Left lobe of liver (tissue), 2 donors: ENCODE measurements at places on chromosomes 12 and 14. TPM values are rescaled to one million over a fixed set of nuclear protein-coding genes. Genes with fewer than 3 reads are reported as not detected.
A peak's percentile ranks its signal among the peaks of the same experiment; 100 is the strongest.

DNA sequence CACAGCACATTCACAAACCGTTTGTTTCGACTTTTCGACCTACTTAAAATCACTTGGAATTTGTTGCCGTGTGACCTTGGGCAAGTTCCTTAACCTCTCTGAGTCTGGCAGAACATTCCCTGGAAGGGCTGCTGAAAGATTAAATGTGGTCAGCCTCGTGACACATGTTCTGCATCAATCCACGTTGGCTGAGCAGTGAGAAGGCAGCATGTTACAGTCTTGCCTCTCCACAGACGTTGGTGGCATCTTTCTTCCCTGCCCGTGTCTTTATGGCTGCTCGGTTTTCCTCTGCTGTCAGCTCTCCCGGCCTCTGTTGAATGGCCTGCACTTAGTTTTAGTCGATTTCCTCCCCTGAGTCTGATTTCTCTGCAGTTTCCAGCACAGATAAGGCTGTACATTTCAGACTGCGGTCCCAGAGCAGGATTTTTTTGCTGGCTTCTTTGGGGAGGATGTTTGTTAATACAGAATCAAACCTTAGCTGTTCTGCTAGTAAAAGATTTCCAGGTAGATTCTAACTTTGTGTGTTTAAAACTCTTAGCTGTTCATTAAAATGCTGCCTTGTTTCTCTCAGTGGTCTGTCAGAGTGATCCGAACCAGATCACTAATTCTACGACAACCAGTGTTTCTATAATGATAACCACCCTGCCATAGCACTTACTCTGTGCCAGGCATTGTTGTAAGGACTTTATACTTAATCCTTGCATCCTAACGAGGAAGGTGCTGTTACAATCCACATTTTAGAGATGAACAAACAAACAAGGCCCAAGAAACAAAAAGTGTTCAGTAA, 217.1 kb downstream of the CHST11 start:
- DNase-seq, result no peak

DNA sequence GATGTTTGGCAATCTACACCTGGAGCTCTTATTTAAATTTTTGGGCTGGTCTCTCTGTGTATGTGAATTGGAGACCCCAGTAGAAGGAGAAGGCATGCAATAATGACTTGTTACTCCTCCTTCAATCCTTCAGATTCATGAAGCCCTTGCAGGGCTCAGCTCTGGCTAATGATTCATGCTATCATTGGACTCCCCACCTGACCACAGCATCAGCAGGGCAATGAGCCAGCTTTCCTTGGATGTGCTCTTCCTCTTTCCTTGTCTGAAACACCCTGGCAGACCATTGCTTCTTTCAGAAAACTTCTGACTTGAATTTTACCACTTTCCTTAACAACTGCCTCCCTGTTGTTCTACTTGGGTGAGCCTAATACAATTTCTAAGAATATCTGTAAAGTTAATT, 1019.2 kb downstream of the AACS start:
- no peak for DNase-seq

GRCh38 chr14:92207012-92207927, 85.5 kb downstream of the CPSF2 start:
- DNase-seq, result no peak

DNA sequence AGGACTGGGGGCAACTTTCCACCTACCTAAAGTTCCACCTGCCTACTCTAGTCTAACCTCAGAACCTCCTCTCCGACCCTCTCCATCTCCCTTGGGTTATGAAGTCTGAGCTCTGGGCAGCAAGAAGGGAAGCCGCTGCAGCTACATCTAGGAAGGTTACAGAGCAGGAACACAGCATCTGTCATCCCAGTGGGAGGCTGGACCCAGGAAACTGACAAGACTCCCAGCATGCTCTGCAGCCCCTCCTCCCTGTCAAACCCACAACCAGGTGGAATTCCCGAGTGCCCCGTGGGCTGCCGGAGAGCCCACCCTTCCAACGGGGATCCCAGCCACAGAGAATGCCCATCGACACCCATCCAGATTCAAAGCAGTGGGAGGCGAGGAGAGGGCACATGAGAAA, 2.1 kb downstream of the TESC start:
- no peak for DNase-seq

Gene FOXN4
- 0.10 TPM for total RNA-seq

GRCh38 chr14:76697246-76697905, 63.9 kb upstream of the VASH1 start:
- peak; percentile 40 for DNase-seq

GRCh38 chr14:33068626-33069025, 129.9 kb downstream of the NPAS3 start:
- DNase-seq, result no peak

DNA sequence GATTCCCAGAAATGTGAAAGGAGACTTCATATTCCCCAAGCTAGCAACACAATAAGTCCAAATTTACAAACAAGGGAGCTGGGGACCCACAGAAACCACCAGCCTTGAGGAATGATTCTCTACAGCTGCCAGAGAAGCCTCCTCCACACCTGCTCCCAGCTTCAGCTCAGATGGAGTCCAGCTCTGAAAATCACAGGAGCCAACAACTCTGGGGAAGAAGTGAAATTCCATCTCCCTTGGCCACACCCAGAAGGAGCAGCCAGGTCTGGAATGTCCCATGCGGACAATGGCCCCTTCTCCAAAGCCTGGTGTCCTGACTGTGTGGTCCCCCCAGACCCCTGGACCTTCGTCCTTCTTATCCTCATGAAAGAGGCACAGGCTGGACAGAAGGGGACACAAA, 45.4 kb downstream of the SYNE3 start:
- no peak for DNase-seq

GRCh38 chr12:58678753-58679152, 241.6 kb downstream of the LRIG3 start:
- DNase-seq, result no peak

DNA sequence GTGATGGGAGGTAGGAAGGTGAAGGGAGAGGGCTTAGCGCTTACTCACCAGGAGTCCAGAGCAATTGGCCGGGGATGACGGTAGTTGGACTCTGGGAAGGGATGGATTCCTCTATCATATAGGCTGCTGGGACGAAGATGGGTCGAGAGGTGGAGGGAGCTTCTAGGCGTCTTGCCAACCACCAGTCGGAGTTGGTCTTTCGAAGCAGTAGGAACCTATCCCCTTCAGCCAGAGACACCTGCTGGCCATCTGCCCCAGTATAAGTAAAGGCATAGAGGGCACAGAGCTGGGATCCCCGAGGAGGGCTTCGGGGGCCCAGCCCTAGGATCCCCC, 657 bp downstream of the ARHGAP9 start:
- no peak for DNase-seq

DNA sequence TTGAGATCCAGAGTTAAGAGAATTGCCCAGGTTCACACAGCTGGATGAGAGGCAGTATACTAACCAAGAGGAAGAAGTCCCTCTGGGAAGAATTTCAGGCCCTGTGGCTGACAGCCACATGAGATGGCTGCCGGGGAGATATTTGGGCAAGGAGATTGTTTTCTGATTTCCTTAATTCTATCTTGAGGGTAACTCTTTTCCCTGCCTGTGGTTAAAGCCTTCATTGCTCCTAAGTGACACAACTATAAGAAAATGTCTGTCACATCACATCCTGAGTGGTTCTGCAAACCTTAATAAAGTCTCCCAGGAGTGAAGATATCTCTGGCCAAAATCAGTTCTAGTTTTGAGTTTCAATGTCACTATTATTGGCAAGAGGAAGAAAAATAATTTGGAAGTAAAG, 9.6 kb downstream of the ARHGDIB start:
- DNase-seq, result no peak

DNA sequence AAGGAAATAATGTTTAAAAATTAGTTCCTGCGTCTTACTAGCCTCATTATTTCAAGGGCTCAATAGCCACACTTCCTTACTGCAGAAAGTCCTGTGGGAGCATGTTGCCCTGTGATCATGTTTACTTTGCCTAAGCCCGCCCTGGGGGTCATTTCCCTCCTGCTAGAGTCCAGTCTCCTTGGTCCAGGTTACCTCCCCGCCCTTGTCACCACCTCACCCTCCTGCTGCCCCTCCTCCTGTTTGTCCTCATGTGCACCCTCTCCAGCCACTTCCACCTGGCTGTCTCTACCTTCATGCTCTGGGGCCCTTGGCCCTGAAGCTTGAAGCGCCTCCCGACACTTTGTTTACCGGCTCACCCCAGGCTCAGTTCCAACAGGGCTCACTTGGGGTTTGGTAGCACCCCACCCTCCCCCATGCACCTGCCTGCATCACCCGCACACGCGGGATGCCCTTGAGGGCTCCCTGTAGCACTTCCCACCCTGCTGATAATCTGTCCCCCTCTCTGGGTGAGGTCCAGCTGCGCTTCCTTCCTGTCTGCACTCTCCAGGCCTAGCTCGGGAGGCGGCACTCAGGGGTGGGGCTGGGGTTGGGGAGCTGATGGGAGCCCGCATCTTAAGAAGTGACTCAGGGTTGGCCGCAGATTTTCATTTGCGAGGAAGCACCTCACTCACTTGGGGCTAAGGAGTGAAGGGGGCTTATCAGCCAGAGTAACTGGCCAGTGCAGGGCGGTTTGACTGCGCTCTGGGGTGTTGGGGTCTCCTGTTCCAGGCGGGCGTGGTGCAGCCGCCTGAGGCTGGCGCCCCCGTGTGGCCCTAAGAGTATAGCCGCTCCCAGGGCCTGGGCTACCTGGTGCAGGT, 40.1 kb downstream of the SMIM41 start:
- peak; percentile 91 for DNase-seq

GRCh38 chr12:122064025-122064777, 14.4 kb upstream of the MLXIP start:
- DNase-seq, result peak; percentile 67

Gene ERH
- total RNA-seq, result 53.2 TPM

GRCh38 chr14:103314496-103315277, 19.4 kb upstream of the EIF5 start:
- DNase-seq, result peak; percentile 60

Gene NYNRIN
- total RNA-seq, result 2.3 TPM

- DNase-seq, result no peak
These were observed 13.2 kb upstream of the EDDM3A start for GRCh38 chr14:20732477-20732876.

DNA sequence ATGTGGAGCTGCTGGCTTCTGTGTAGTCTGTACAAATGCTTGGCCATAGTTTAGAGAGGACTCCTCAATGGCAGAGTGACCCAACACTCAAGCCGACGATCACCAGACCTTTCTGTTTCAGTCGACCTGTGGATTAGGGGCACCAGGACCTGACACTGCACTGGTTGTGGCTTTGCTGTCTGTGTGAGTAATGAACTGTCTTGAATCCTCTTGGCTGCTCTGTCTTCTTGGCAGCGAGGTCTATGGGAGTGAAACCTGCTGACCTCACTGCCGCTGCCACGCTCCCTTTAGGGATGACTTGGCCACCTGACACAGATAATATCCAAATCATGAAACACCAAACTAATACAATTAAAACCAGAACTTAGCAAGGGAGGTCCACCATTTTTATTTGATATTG, 83.5 kb upstream of the C14orf180 start:
- no peak for DNase-seq

Gene IAPP
- 0.25 TPM for total RNA-seq

- peak; percentile 56 for DNase-seq
These were observed 14.0 kb downstream of the KCTD10 start for GRCh38 chr12:109462868-109463692.

- DNase-seq, result no peak
These were observed at the start of gene MDGA2 for GRCh38 chr14:47675466-47676314. TSS of gene MDGA2 (minus strand) at chr14:47675605.

Gene HVCN1
- total RNA-seq, result 1.5 TPM

- no peak for DNase-seq
These were observed 51.9 kb downstream of the MAP1LC3B2 start for GRCh38 chr12:116610971-116611541.

Gene NKX2-1
- total RNA-seq, result 0.10 TPM

DNA sequence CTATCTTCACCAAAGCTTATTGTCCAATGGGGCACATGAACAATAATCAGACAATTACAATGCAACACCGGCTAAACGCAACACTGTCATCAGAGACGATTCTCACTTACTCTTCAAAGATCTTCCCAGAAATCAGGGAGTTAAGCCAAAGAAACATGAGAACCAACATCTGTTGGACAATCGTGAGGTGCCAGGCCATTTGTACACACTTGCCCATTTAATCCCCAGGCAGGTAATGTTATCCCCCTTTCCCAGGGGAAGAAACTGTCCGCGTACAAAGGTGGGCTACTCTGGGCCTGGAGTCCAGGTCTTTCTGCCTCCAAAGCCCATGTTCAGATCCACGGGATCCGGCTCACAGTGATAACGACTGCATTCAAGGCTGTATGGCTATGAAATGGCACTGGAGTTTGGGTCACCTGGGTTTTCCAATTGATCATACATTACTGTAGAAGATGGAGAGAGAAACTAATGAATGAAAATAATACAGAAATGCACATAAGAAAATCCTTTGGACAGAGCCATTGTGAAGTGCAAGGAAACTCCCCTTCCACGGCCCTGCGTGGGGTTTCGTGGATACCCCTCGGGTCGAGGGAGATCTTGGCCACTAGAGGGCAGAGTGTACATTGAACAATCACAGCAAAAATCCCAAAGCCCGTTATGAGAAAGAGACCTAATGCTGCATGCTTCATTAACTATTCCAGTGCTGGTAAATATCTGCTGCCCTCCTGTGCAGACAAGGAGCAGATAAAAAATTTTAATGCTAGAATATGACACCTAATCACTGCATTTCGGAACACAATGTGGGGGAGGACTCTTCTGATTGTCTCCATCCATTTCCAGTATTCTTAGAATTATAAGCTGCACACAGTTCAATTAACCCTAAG, 111.4 kb downstream of the EGLN3 start:
- peak; percentile 51 for DNase-seq

Gene CLEC4E
- 0.63 TPM for total RNA-seq

Gene CD69
- total RNA-seq, result 0.53 TPM

DNA sequence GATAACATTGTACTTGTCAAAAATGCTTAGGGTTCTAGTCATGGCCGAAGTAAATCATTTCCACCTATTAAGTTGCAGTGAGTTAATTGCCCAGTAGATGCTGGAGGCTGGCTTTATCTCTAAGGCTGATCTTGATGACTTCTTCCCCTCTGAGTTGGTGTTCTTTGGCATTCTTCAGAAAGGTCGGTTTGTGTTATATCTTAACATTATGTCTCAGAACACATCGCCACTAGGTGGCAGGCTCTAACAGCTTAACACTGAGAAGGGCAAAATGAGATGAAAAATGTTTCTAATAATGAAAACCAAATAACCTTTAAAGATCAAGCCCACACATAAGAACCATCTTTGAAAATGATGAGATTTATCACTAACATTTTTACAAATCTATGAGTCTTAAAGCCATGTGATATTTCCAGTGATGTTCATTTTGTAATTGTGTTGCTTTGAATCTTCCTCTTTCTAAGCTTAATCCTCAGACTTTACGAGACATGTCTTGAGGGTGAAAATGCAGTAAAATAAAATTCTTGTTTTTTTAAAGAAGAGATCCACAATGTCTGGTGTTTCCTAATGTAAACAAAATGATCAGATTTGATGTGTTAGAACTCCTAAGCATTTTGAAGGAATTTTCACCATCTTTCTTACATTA, 28.6 kb downstream of the SUDS3 start:
- DNase-seq, result no peak

- peak; percentile 72 for DNase-seq
These were observed 20.9 kb downstream of the ACTR6 start for GRCh38 chr12:100221523-100221922.

- DNase-seq, result no peak
These were observed 55.6 kb upstream of the OAS1 start for GRCh38 chr12:112851024-112851777.

Gene MYH6
- total RNA-seq, result not detected
